ENCODE measurements at places on chromosomes 4 and X.

GRCh38 chr4:107261241-107261874 is 225.2 kb upstream of the DKK2 start:
- DNase-seq: no peak

- DNase-seq: no peak
These were observed 119.2 kb downstream of the SCLT1 start for GRCh38 chr4:128974136-128974581.

- no peak for DNase-seq
These were observed 119.3 kb upstream of the CLNK start for GRCh38 chr4:10803713-10804343.

GRCh38 chr4:11264841-11265240 is 163.9 kb downstream of the HS3ST1 start:
- no peak for DNase-seq

DNA sequence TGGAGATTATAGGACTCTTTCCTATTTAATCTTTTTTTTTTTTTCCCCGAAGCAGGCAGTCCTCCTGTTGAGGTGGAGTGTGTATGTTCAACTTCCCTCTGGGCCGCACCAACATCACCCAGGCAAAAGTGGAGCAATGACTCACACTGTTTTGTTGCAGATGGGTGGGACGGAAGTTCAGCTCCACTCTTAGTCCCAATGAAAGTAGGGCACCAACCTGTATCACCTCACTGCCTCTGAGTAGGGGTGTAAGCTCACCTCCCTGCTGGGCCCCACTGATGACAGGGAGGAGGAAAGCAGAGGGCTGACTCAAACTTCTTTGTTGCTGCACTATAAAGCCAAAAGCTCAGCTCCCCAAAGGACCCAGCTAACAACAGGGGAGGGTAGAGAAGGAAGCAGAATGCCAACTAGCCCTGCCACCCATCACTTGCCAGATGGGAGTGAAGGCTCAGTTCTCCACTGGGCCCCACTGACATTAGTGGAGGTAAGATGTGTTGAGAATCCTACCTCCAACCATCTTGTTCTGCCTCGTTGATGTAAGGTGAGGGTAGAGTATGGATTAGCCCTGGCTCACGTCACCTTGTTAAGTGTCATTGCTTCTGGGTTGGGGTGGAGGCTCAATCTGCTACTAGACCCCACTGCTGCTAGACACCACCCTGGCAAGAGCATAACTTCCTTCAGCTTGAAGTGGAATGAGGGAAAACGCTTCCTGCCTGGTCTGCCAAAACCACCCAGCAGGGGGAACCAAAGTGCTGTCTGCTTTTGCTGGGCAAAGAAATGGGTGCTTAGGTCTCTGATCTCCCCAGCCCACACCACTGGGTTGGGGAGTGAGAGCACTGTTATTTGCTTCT is 14.1 kb downstream of the RPS6KA3 start:
- DNase-seq: peak; percentile 70

DNA sequence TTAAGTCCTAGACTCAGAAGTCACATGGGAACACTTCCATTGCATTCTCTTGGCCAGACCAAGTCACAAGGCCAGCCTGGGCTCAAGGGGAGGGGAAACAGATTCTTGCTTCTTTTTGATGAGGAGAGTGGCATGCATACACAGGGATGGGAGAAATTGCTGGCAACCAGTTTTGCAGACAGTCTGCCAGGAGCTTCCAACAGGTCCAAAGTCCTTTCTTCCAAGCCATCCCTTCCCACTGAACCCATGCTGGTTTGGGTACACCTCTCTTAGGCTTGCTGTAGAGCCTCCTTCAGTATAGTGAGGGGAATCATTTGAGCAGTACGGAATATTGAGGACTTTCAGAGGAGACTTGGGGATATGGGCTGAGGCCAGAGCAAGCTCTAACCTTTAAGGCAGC is 267.8 kb downstream of the BCOR start:
- DNase-seq: no peak

DNA sequence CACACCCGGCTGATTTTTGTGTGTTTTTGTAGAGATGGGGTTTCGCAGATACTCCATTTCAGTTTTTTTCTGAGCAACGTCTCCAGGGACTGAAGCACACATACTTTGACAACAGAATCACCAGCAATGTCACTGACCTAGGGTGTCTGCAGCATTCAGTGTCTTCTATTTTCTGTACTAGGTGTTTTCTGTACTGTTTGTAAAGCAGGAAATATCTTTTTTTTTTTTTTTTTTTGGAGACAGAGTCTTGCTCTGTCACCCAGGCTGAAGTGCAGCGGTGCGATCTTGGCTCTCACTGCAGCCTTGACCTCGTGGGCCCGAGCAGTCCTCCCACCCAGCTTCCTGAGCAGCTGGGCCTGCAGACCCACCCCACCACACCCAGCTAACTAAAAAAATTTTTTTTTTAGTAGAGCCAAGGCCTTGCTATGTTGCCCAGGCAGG is 8.9 kb downstream of the ADD1 start:
- DNase-seq: no peak
